Sigmoid colon (tissue), 7 donors: ENCODE measurements at places on chromosomes 2 and 18. TPM values are rescaled to one million over a fixed set of nuclear protein-coding genes. Genes with fewer than 3 reads are reported as not detected.

DNA sequence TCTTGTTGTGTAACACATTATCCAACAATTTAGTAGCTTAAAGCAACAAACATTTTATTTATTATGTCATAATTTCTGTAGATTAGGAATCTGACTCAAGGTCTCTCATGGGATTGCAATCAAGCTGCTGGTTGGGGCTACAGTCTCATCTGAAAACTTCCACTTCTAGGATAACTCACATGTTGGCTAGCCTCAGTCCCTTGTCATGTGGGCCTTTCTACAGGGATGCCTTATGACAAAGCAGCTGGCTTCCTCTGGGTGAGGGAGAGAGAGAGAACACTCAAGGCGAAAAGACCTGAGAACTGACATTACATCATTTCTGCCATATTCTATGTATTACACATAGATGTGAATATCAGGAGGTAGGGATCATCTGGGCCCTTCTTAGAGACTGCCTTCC, 317.9 kb upstream of the VRK2 start:
- DNase-seq, result no peak

- DNase-seq, result peak; percentile 26
Measured at GRCh38 chr2:46177461-46178089, 119.6 kb upstream of the EPAS1 start.

- no peak for DNase-seq
Measured at GRCh38 chr18:75051757-75052156, 157.2 kb downstream of the PTGR3 start.

GRCh38 chr2:121527009-121527682, 3.5 kb upstream of the RNU4ATAC start:
- DNase-seq, result no peak

DNA sequence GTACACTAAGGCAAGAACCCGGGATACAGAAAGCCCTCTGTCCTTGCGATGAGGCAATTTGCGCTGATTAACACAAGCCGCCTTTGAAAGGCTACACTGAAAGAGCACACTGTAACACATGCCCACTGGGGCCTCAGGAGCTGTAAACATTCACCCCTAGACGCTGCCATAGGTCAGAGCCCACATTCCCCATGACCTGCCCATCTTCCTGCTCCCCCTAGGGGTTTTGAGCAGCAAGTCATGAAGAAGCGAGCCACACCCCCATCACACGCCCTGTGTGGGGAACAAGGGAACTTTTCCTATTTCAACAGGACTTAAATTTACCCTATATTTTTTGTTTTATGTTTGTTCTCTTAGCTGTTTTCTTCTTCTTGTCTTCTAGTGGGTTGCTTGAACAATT, 47.8 kb upstream of the SLC4A10 start:
- no peak for DNase-seq

GRCh38 chr2:122210898-122211856, 455.7 kb downstream of the TSN start:
- DNase-seq, result no peak

DNA sequence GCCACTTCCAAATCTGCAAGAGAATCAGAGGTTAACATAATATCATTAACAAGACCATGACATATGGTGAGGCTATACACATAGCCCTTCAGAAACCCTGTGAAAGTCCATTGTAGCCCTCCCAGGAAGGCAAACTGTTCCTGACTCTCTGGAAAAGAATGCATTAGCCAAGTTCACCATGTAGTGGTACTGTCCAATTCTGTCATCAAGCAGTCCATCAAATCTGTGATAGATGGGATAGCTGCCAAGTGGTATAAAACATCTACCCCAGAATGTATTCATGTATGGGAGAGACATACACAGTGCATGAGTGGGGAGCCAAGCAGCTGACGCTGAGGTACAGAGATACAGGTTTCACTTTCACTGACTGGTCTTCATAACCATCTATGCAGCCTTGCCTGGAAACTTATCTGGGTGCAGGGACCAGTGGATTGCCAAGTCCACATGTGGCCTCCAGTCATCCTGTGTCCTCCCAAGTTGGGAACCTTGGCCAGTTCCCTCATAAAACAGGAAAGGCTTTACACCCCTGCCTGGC, 281.1 kb downstream of the MBD2 start:
- no peak for DNase-seq

GRCh38 chr2:111182740-111183139, 62.0 kb downstream of the BCL2L11 start:
- DNase-seq, result no peak

GRCh38 chr2:174717916-174718315, 46.4 kb downstream of the CHRNA1 start:
- DNase-seq, result no peak

The PPIG gene
- total RNA-seq, result 54.0 TPM

The TMEM163 gene
- 2.3 TPM for total RNA-seq

The PNO1 gene
- 9.1 TPM for total RNA-seq

The PROKR1 gene
- total RNA-seq, result not detected

The NCKAP5 gene
- 0.82 TPM for total RNA-seq

The TYMS gene
- total RNA-seq, result 0.55 TPM

The ABCG8 gene
- not detected for total RNA-seq
